ENCODE measurements at places on chromosomes 4 and X.

GRCh38 chr4:3304831-3305609 is 12.2 kb downstream of the RGS12 start:
- DNase-seq = no peak

DNA sequence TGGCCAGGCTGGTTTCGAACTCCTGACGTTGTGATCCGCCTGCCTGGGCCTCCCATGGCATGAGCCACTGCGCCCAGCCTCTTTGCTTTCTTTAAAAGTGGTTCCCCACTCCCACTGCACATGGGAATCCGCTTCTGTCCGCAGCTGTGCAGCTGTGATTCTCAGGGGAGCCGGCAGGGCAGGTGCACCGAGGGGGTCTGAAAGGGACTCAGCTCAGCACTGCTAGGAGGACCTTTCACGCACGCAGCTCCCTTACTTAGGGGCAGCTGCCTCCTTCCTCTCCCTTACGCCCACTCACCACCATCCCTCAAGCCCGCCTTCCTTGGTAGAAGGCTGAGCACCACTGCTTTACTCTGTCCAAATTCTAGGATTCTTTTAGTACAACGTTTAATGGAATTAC is 40.4 kb upstream of the CYP4V2 start:
- no peak for DNase-seq

DNA sequence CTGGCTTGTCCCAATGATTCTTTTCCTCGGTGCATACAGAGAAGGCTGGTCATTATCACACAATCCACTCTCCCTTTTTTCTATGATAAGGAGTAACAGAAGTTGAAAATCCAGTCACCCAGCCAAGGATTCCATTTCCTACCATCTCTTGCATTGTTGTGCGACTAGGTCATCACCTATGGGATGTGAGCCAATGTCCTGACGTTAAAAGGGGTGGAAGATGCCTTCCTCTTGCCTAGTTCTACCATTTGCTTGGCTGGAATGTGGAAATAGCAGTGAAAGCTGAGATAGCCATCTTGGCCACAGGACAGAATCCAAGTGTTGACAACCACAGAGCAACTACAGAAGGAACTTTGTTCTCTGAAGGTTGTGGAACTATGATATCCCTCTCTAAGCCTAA is 132.2 kb upstream of the KIT start:
- no peak for DNase-seq

DNA sequence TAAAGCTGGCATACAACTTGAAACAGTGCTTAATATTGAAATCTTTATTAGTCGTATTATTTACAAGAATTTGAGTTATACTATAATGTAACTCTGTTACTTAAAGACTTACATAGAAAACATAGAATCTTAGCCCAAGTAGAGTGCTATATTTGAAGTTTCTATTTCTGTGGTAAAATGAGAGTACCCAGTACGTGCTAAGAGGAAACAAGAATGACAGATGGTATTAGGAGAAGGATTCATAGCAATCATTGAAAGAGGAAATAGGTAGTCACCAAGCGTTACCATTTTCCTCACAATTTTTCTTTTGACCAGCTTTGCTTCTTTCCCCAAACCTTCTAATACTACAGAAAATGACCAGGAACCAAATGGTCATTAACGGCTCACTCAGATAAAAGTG is 412.1 kb upstream of the GRIA3 start:
- DNase-seq = no peak

- DNase-seq = no peak
Measured at GRCh38 chr4:182111586-182111985, 131.6 kb upstream of the TENM3 start.

- no peak for DNase-seq
Measured at GRCh38 chr4:141713185-141713584, 76.8 kb downstream of the IL15 start.

- DNase-seq = no peak
Measured at GRCh38 chr4:27357283-27357682, 496.6 kb downstream of the STIM2 start.

DNA sequence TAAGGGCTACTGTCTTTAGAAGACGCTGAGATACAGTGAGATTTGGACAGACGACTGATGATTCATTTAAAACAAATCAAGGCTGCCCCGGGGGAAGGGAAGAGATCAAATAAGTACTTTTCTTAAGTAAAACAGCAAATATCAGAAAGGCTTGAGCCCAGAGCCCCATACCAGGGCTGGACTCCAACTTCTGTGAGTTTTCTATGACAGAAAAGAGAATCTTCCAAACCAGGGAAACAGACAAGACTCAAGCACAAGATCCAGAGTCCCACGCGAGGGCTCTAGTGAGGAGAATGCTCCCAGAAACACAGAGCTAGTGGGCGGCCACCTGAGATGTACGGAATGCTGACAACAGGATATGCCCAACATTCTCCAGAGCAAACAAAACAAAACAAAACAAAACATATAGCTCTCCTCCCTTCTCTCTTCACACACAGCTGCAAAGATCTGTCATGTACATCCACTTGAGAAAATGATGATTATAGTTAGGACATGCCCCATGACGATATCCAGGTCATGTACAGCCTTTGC is 13.1 kb downstream of the ACSL1 start:
- no peak for DNase-seq
